Mammary microvascular endothelial cell (primary cell): ENCODE measurements at places on chromosomes 16 and 17. TPM values are rescaled to one million over a fixed set of nuclear protein-coding genes. Genes with fewer than 3 reads are reported as not detected.

NTN1 gene
- total RNA-seq = 0.13 and 0.15 TPM in 2 replicates

RNU2-1 gene
- total RNA-seq = not detected in 2 replicates

PRM3 gene
- total RNA-seq = not detected in 2 replicates

PPP1R27 gene
- total RNA-seq = not detected in 2 replicates

RAC3 gene
- 15.5 and 16.5 TPM in 2 replicates for total RNA-seq

C16orf54 gene
- not detected in 2 replicates for total RNA-seq
